ENCODE measurements at places on chromosomes 11 and 22.

DNA sequence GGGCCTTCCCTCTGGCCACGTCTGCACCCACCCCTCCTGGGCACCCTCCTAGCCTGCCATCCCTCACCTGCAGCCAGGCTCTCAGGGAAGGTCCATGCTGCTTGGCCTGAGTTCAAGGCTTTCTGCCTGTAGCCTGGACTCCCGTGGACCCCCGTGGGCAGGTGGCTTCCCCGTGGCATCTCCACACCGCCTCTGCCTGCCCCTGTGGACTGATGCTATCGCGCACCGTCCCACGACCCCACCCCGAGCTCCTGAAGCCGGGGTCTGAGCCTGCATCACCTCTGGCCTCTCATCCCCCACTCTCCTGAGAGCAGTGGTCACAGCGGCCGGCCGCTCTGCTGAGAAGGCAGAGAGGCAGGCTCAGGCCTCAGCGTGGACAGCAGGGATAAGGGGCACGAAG is 4.5 kb downstream of the IFITM5 start:
- no peak for DNase-seq

- DNase-seq = no peak
Observed at GRCh38 chr11:67354075-67355022, 1.0 kb upstream of the POLD4 start.

- DNase-seq = no peak
Observed at GRCh38 chr22:44357966-44358465, 45.3 kb upstream of the SHISAL1 start.

- DNase-seq = no peak
Observed at GRCh38 chr11:12784445-12784844, 110.2 kb downstream of the TEAD1 start.

- DNase-seq = no peak
Observed at GRCh38 chr11:128518493-128519207, 68.7 kb downstream of the ETS1 start.

DNA sequence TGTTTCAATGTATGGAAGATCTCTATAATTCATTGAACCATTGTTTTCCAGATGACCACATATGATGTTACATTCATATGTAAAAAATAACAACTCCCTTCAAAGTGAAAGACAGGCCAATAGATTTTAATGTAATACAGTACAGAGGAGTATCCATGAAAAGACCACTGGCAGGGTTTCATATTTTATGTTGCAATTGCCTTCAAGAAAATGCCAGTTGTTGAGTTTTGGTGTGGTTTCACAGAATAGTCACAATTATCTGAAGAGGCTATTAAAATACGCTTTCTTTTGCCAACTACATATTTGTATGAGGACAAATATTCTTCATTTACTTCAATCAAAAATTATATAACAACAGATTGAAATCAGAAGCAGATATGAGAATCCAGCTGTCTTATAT is 14.3 kb downstream of the AMOTL1 start:
- no peak for DNase-seq

DNA sequence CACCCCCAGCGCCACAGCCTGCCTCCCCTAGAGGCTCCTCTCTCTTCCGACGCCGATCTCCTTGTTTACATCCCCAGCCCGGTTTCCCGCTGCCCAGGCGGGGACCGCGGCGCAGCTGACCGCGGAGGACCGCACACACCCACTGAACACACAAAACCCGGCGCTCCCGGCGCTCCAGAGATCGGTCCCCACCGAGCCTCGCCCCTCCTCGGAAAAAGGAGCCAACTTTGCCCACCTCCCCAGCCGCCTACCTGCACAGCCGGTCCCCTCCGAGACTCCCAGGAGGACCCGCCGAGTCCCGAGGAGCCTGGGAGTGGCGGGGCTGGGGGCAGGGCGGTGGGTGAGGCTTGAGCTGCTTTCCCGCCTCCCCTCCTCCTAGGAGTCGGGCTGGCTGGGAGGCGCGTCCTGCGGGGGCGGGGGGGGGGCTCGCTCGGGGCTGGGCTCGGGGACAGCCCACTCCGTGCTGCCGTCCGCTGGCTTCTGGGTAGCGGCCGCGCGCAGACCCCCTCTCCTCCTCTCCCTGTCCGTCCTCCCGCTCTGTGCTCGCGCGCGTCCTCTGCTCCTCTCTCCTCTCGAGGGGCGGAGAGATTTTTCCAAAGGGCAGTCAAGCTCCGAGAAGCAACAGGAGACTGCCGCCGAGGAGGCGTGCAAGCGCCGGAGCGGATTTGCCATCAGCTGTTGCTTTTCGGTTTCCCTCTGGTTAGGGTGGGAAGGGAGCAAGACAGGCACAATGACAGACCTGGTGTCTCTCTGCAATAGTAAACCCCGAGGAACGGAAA is at the start of gene FXYD6:
FXYD6 (minus strand) TSS at position 318 of the 779 bp plus-strand sequence. CDS start 33,882 bp downstream, outside the sequence.
- no peak for DNase-seq

DNA sequence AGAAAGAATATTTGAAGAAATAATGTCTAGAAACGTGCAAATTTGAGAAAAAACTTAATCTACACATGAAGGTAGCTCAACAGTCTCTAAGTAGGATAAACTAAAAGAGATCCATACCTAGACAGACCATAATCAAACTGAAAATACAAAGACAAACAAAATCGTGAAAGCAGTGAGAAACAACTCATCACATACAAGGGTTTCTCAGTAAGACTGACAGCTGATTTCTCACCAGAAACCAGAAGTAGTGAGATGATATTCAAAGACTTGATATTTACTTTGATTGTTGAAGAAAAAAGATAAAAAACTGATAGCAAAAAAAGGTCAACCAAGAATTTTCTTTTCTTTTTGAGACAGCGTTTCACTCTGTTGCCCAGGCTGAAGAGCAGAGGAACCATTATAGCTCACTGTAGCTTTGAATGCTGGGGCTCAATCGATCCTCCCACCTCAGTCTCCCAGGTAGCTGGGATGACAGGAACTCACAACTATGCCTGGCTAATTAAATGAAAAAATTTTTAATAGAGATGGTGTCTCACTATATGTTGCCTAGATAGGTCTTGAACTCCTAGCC is 17.4 kb downstream of the NPAT start:
- DNase-seq = no peak

DNA sequence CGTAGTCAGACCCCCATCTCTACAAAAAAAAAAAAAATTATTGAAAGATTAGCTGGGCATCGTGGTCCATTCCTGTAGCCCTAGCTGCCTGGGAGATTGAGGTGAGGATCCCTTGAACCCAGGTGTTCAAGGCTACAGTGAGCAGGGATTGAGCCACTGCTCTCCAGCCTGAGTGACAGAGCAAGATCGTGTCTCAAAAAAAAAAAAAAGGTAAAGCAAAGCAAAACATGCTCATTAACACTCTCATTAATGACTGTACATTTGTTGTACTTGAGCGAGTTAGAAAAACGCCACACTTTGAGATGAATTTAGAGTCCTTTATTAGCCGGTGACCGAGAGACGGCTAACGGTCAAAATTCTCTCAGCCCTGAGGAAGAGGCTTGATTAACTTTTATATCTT is 6.2 kb upstream of the SERHL2 start:
- DNase-seq = no peak

DNA sequence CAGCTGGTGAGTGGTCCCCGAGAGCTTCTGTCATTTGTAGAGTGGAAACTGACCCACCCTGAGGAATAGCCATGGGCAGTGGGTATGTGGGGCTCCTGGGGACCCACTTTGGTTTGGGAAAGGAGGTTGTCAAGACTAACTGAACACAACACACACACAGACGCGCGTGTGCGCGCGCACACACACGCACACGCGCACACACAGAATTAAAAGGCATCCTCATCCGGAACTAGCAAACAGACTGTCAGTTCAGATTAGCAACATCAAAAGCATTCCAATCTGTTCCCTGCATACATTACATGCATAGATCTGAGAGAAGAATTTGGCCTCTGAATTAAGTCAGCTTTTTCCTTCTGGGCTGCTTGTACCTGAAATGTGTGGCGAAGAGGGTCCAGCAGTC is 284.7 kb downstream of the ST3GAL4 start:
- DNase-seq = no peak

GRCh38 chr11:31956310-31956709 is 134.6 kb upstream of the RCN1 start:
- no peak for DNase-seq

Data from NCI-H187 (cell line).